ENCODE measurements at places on chromosomes 11 and 22.

DNA sequence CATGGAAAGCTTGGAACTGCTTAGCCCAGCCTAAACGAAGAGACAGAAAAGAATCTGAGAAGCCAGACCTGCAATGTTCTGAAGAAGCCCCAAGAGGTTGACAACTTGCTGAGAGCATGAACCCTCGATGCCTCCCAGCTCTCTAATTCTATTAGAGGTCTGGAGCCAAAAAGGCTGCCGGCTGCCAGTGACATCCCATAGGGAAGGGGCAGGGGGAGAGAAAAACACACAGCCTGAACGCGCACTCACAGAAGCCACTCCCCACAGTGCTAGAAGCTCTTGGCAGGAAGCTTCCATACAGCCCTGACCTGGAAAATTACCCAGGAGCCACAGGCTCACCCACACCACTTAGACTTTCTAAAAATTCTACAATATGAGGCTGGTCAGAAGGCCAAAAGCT is 18.3 kb downstream of the POLDIP3 start:
- no peak for DNase-seq

DNA sequence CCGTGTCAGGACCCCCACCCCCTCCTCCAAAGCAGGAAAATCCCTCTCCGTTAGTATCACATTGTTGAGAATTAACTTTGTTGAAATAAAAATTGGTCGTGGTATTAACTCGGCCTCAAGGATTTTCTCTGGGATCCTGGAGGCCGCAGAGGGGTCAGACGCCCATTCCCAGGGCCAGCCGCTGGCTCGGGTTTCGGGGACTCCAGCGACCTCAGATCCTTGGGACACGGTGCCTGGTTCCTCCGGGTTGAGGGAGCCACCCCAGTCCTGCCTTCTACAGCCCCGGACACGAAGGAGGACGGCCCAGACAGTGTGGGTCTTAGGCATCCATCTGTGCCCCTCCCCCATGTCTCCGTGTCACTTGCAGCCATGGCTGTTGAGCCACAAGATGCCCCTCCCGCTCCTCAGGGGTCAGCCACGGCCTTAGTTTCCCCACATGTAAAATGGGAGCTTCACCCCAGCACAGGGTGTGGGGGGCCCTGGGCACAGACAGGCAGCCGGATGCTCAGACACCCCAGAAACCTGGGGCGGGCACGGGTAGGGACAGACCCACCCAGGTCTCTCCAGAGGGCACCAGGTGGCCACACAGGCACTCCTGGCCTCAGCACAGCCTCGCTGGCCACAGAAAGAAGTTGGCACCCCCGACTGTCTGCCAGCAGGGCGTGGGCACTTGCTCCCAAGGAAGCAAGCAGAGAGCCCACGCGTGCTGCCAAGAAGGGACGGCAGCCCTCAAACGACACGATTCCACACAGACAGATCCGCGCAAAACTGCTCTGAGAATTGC is 15.5 kb downstream of the GP1BB start:
- no peak for DNase-seq

GRCh38 chr22:24188705-24189248 is 7.5 kb downstream of the SUSD2 start:
- no peak for DNase-seq

GRCh38 chr11:26193694-26194365 is 138.1 kb upstream of the ANO3 start:
- no peak for DNase-seq

DNA sequence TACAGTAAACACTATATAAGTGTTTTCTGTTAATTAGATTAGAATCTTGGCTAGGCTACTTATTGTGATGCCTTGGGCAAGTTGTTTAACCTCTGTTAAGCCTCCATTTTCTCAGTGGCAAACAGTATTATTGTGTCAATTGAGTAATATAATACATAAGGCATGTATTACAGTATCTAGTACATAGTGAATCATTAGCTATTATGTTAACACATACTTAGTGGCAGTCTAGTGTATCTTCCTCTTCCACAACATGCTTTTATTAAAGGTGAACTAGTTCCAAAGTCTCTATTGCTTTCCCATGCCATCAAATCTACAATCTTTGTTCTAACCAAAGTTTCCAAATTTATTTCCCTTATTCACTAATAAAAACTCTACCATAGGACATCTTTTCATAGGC is 200.9 kb downstream of the SOX6 start:
- DNase-seq: no peak

GRCh38 chr22:29907753-29908515 is 25.0 kb downstream of the MTMR3 start:
- DNase-seq: peak; percentile 88

- no peak for DNase-seq
Measured at GRCh38 chr11:110318638-110319404, 22.4 kb upstream of the RDX start.

DNA sequence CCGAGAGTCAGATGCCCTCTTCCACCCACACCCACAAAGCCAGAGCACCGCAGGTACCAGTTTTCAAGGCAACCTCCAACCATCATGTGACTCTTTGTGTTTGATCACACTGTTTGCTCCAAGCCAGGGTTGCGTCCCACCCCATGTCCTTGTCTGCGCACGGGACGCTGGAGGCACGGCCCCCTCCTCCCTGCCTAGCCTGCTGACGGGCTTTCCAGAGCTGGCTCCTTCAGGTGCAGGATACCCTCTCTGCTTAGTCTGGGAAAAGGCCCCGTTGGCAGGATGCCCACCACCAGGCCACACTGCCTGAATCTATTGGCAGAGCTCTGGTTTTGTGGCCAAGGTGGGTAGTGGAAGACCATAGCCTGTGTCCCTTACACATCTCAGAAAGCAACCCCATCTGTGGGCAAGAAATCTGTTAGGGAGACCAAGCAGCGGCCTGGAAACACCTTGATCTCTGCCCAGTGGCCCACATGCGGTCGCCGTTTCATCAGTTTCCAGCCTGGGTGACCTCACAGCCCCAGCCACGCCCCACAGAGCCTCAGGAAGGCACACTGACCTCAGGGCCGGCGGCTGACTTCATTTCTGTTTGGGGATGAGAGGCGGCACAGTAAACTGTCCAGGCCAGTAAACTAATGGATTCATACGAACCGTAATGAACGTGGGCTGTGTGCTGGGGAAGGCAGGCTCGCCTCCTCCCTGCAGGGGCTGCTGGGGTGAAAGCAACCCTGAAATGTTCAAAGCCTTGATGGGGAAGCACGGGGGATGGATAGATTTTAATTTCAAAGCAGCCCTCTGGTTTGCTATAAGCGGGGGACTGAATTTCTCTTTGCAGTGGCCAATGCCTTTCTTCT is 25.8 kb downstream of the CDPF1 start:
- DNase-seq: no peak

DNA sequence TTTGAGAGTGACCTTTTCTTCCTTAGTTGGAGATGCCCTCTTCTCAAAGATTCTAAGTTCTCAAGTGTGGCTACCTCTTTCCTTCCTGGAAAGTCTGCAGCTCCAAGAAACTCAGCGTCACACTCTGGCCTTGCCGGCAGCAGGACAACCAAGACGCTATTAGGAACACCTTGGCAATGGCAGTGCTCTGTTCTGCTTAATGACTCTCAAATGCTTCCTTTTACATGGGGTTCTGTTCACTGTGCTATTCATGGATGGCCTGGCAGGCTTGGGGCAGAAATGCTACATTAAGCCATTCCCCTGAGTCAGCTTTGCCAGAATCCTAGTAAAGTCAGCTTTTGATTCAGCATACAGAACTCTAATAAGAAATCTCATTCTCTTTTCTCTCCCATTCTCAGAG is 25.9 kb downstream of the LARGE2 start:
- no peak for DNase-seq

- no peak for DNase-seq
Measured at GRCh38 chr11:46912526-46913150, 5.7 kb downstream of the LRP4 start.

DNA sequence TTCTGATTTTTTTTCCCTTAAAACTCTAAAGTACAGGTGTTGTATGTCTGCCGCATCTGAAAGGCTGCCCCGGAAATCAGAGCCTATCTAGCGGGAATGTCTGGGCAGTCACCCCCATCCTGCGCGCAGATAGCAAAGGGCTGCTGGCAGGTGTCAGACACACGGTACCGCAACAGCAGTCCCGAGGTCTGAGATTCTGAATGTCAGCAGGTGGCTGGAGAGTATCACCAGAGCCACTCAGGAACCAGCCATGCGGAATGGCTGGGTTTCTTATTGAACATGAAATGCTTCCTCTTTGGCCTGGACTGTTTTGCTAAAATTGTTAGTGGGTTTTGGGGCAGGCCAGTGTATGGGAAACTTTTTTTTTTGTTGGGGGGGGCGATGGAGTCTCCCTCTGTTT is 53.3 kb downstream of the CERK start:
- no peak for DNase-seq

DNA sequence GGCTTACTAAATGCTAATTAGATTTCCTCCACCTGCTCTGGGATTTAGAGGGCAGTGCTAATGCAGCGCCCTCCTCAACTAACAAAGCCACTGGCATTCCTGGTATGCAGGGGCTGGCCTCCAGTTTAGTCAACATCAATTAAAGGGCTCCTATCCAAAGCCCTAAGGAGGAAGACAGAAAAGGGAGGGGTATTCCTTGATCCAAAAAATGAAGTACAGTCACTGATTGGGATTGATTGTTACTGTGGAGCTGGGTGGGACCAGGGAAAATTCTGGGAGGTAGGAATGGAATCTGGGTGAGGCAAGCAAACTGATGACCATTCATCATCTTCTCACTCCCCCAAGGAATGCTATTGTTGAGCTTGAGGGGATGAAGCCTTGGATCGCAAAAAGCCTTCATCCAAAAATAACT is 52.2 kb downstream of the GAB2 start:
- no peak for DNase-seq

GRCh38 chr11:69166218-69167115 is 10.7 kb downstream of the SMIM38 start:
- peak; percentile 81 for DNase-seq

DNA sequence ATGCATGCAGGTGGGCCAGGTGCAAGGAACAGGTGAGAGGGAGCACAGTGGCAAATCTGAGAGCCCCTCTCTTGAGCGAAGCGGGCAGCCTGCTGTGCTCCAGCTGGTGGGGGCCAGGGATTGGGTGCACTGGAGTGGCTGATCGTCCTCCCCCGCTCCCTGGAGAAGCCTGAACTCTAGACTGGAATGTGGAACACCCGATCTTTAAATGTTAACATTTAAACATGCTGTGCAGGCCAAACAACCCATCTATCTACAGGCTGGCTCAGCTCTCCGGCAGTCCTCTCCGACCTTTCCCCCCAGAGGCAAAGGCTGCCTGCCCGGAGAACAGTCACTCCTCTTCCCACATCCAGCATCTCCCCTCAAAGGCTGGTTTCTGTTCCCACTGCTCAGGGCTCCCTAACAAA is 5.1 kb downstream of the MRGPRF start:
- no peak for DNase-seq

GRCh38 chr11:34600339-34601084 is 20.4 kb upstream of the EHF start:
- DNase-seq: no peak

GRCh38 chr11:94563848-94564467 is 3.2 kb upstream of the PIWIL4 start:
- no peak for DNase-seq

- no peak for DNase-seq
Measured at GRCh38 chr11:85540181-85540580, 87.0 kb downstream of the DLG2 start.

DNA sequence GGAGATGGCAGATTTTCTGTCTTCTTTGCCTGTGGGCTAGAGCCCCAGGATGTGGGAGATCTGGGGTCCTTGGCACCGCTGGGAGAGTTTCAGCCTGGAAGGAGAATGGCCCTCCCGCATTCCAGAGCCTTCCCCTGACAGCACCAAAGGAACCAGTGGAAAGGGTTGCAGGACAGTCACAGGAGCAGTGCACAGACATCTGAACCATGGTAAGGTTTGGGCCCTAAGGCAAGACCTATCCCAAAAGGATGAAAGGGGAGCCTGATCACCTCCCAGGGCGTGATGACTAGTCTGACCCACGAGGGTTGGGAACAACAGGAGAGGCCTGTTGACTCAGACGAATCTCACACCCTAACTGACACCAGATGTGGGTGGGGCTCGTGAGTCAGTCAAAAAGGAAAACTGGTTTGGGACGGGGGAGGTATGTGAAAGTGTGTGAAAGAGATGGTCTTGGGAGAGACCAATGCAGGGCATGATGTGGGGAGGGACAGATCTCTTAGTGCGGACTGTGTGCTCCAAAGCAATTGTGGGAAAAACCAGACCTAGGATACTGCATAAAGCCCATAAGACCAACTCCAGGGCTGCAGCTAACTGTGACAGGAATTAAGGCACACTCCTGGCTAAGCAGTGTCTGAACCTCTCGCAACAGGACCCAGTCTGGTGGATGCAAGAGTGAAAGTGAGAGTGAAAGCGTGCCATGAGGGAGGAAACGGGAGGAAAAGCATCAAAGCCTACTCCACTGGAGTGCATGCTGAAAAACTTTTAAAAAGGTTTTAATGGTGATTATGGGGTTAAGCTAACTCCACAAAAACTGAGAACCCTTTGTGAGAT is 39.1 kb upstream of the GLYAT start:
- no peak for DNase-seq

- DNase-seq: no peak
Measured at GRCh38 chr11:100726680-100727079, 39.6 kb downstream of the ARHGAP42 start.

DNA sequence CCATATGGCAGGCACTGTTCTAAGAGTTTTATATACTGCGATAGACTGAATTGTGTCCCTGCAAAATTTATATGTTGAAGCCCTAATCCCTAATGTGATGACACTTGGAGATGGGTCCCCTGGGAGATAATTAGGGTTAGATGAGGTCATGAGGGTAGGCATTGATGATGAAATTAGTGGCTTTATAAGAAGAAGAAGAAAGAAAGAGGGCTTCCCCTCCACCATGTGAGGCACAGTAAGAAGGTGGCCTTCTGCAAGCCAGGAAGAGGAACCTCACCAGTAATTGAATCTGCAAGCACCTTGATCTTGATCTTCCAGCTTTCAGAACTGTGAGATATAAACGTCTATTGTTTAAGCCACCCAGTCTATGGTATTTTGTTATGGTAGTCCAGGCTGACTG is 46.6 kb upstream of the TENM4 start:
- DNase-seq: no peak

DNA sequence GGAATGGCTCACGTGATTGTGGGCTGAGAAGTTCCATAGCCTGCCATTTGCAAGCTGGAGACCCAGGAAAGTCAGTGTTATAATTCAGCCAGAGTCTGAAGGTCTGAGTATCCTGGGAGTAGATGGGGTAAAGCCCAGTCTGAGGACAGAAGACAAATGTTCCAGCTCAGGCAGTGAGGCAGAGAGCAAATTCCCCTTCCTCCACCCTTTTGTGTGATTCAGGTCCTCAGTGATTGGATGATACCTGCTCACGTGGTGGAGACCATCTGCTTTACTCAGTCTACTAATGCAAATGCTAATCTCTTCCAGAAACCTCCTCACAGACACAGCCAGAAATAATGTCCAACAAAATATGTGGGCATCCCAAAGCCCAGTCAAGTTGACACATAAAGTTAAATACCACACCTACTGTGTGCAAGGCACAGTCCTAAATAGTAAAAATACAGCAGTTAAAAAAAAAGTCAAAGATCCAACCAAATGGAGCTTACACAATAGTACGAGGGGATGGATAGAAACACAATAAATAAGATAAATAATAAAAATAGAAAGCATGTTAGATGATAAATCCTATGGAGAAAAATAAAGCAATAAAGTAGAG is 13.2 kb upstream of the APOL6 start:
- no peak for DNase-seq

- DNase-seq: peak; percentile 83
Measured at GRCh38 chr11:128052912-128053641, 534.3 kb downstream of the ETS1 start.
